Forelimb muscle (tissue), 1 donor: ENCODE measurements at places on chromosomes 3 and 15. TPM values are rescaled to one million over a fixed set of nuclear protein-coding genes. Genes with fewer than 3 reads are reported as not detected.

Gene ABCF3
- polyA plus RNA-seq: 53.2 TPM

Gene CCR2
- 0.89 TPM for polyA plus RNA-seq

Gene TXNRD3
- polyA plus RNA-seq: 8.4 TPM

Gene TASOR
- 36.9 TPM for polyA plus RNA-seq

Gene TIMP4
- 2.2 TPM for polyA plus RNA-seq

Gene LTK
- polyA plus RNA-seq: 12.9 TPM

Gene ARID3B
- polyA plus RNA-seq: 4.2 TPM

Gene MGLL
- polyA plus RNA-seq: 24.5 TPM

Gene CYP1A2
- polyA plus RNA-seq: 0.10 TPM

Gene CPLX3
- polyA plus RNA-seq: not detected

Gene KLF15
- 1.7 TPM for polyA plus RNA-seq

Gene MUSTN1
- 169 TPM for polyA plus RNA-seq

Gene CAMKV
- polyA plus RNA-seq: 0.13 TPM

Gene A4GNT
- polyA plus RNA-seq: not detected

Gene ACAA1
- polyA plus RNA-seq: 33.4 TPM

Gene NIT2
- polyA plus RNA-seq: 23.9 TPM

Gene LNP1
- 6.7 TPM for polyA plus RNA-seq

Gene CCDC39
- polyA plus RNA-seq: 2.7 TPM

Gene PARP15
- polyA plus RNA-seq: 5.9 TPM

Gene EIF1B
- polyA plus RNA-seq: 58.5 TPM

Gene COL6A6
- 91.6 TPM for polyA plus RNA-seq

Gene OR4M2
- not detected for polyA plus RNA-seq

Gene TRH
- 0.34 TPM for polyA plus RNA-seq

Gene TGM4
- polyA plus RNA-seq: not detected

Gene TGM5
- 0.16 TPM for polyA plus RNA-seq

Gene IL16
- polyA plus RNA-seq: 6.6 TPM

Gene MYEF2
- polyA plus RNA-seq: 11.7 TPM

Gene DAPK2
- 4.4 TPM for polyA plus RNA-seq

Gene C3orf85
- polyA plus RNA-seq: not detected

Gene FOXB1
- polyA plus RNA-seq: not detected

Gene THRB
- 1.1 TPM for polyA plus RNA-seq

Gene CHDH
- 1.00 TPM for polyA plus RNA-seq
